Cerebellum (tissue), 4 donors: ENCODE measurements at places on chromosomes 3 and 15. TPM values are rescaled to one million over a fixed set of nuclear protein-coding genes. Genes with fewer than 3 reads are reported as not detected.

GDPGP1 gene
- 10.4 TPM for total RNA-seq

VPS13C gene
- 150 TPM for total RNA-seq

EPHB3 gene
- total RNA-seq = 9.2 TPM

LMOD3 gene
- not detected for total RNA-seq

RBPMS2 gene
- total RNA-seq = 0.27 TPM

TLR9 gene
- total RNA-seq = 0.09 TPM

LACTB gene
- 14.9 TPM for total RNA-seq

DVL3 gene
- total RNA-seq = 32.0 TPM

MYO5A gene
- 89.3 TPM for total RNA-seq

MAP4 gene
- total RNA-seq = 149 TPM

ERC2 gene
- total RNA-seq = 64.3 TPM

DTX3L gene
- 4.4 TPM for total RNA-seq

PLXNA1 gene
- 56.2 TPM for total RNA-seq

HSPBAP1 gene
- total RNA-seq = 9.3 TPM

PDCD6IP gene
- 172 TPM for total RNA-seq

UTS2B gene
- 0.64 TPM for total RNA-seq

CHL1 gene
- 490 TPM for total RNA-seq

THSD4 gene
- 4.6 TPM for total RNA-seq

DAZL gene
- 0.09 TPM for total RNA-seq

PTPN9 gene
- 25.5 TPM for total RNA-seq

MYRIP gene
- total RNA-seq = 13.5 TPM

TEX55 gene
- not detected for total RNA-seq

TMEM202 gene
- total RNA-seq = not detected
